Activated T-cell treated with anti-CD3 and anti-CD28 coated beads, Interleukin-2, amount 50 U/mL, for 1 hour (primary cell): ENCODE measurements at places on chromosomes 5 and 9.

DNA sequence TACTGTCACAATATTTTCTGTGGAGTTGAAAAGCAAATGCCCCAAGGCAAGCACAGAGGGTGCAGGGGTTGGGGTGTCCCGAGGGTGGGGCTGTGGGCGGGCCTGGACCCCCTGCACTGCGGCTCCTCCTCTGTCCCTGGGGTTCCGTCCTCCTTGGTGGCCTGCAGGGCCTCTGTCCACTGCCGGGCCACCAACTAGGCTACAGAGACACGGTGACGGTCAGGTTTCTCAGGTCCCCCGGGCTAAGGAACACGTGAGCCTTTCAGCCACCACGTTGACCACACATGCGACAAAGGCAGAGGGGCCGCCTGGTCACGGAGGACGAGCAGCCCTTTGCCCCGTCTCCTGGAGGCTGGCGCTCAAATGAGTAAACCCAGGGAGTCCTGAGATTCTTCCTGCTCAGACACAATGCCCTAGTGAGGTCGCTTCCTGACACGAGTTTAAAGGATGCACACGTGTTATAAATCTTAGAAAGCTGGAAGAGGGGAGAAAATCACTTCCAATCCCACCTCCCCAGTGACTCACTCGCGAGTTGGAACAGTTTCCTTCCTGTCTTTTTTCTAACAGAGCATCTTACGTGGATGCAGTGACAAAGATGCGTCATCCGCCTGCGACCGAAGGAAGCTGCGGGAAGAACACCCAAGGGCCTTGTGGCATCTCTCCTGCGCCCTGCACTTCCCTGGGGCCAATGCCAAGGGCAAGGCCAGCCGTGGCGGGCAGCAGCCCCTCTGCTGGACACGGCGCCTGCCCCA is 24.8 kb upstream of the OBP2B start:
- no peak for DNase-seq

GRCh38 chr5:172766287-172767108 is 4.5 kb downstream of the DUSP1 start:
- DNase-seq, result peak; percentile 55

- no peak for DNase-seq
Observed at GRCh38 chr5:8907168-8907868, 638.6 kb downstream of the SEMA5A start.

DNA sequence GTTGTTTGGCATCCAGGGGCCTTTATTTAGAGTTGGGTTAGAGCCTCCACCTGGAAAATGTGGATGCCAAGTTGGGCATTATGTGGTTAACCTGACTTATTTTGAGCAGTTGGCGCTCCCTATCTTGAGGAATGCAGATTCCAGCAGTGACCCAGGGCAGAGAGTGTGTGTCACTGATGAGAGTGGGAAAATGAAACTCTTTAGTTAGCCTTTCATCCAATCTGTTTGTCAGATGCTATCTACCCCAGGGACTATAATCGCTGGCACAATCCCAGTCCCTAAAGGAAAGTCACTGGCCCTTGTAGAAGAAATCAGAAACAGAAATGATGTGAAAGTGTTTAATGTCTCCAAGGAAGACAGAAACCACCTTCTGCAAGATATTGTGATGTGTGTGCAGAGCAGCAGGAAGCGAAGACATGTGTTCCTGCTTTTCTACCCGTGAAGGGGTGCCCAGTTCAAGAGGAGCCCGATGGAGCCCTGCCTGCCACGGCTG is 10.2 kb upstream of the STING1 start:
- no peak for DNase-seq

- no peak for DNase-seq
Observed at GRCh38 chr5:151202381-151203139, 21.3 kb downstream of the CCDC69 start.

- DNase-seq, result no peak
Observed at GRCh38 chr5:117837786-117838185, 1150.6 kb downstream of the DTWD2 start.

DNA sequence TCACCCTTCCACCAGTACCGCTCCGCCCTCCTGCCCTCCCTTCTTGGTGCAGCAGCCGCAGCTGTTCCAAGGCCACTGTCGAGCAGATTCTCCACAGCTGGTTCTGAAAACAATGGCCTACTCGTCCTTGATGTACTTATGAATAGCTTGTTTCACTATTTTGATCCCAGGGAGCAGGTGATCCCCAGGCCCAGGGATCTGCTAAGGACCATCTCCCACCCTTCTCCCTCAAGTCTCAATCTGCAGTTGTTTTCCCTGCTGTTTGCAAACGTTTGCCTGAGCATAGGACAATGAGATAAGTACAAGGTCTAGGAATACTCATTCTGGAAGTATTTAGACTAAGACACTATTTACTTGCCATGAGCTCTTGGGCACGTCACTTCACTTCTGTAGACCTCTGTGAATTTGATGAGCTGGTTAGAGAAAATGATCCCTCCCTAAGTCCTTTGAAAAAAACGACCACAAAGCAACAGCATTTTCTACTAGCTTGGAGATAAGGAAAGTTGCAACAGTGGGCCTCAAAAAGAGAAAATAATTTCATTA is 1.8 kb downstream of the LURAP1L start:
- DNase-seq, result no peak

DNA sequence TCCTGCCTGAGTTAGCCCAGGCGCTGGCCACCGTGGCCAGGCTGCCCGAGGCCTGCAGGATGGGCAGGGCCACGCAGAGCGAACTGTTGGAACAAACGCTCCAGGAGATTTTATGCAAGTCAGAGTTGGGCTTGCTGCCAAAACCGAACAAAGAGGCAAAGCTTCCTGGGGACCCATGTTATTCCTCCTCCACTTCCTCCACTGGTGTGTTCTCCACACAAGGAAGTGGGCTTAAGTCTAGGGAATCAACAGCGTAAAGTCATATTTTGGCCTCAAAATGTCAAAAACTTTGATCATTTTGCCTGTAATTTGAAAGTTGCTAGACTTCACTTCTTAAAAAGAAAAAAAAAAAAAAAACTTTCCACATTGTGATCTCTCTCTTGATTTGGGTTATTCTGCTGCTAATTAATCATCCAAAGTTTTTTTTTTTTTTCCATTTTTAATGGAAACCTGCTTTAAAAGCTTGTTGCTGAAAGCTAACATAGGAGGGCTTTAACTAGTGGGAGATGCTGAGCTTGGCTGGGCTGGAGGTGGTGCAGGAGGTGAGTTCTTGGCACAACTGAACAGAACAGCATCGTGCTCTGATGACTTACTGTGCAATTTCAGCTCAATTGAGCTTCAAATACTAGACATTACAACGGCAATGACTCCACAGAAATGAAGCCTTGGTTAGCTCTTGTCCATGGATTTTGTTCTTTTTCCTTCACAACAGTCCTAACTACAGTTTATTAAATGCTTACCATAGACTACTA is 73.0 kb downstream of the PTPDC1 start:
- DNase-seq, result no peak

DNA sequence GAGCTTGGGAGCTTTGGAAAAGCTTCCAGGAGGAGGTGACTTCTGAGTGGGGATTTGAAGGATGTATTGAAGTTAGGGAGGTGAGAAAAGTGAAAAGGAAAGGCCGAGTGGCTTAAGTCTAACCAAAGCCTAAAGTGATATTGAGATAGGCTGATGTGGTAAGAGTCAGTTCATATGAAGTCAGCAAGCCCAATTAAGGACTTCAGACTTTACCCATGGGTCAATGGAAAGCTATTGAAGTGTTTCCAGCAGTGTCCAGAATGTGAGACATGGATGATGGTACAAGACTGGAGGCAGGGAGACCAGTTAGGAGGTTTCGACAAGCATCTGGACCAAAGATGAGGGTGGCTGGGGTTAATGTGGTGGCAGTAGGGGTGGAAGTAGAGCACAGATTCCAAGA is 134.3 kb upstream of the WWC1 start:
- no peak for DNase-seq

DNA sequence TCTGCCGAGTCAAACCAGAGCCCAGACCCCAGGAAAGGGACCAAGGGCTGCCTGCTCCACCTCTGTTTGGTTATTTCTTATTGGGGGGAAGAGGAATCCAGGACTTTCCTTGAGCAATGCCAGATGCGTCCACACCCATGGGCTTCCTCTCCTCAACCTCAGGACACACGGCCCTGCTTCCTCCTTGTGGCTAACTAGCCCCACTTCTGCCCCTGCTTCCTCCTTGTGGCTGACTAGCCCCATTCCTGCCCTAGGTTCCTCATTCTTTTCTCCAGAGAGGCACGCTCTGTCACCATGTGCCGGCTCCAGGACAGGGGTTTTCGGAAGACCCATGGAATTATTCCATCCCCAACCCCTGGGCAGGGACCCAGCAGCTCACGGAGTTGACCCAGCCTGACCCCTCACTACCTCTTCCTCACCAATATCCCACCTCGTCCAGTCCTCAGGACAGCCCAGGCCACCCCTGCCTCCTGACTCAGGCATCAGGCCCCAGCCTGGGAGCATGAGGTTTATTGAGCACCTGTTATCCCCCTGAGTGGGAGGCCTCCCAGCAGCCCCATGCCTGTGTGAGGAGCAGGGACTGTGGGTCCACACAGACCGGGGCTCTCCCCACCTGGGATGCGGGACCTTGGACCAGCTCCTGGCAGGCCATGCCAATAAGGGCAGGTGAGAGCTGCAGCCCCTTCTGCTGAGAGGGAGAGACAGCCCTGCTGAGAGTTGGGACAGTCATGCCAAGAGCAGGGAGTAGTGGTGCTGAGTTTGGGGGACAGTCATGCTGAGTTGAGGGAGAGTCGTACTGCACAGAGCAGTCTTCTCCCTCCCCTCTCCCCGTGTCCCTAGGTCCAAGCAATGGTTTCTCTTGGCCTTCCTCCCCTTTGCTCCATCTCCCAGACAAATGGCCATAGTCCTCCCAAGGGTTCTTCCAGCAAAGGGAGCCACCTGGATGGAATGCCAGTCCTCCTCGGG is 11.8 kb upstream of the FCN1 start:
- no peak for DNase-seq

DNA sequence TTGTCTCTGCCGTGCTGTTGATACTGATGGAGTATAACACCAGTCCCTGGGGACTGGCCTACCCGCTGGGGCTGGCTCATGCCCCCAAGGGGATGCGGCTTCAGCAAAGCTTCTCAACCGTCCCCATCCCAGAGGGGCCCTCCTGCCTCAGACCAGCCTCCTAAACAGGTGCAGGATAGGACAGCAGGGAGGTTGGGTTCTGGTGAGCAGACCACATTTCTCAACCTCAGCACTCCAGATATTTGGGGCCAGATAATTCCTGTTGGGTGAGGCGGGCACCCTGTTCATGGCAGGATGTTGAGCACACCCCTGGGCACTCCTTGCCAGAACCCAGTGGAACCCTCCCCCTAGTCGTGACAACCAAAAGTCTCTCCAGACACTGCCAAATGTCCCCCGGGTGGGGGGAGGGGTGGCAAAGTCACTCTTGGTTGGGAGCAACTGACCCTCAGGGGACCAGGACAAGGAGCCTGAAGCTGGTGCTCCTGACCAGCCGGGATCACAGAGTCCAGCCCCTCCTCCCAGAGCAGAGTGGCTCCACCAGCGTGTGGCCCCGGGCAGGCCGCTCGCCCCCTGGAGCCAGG is 107.8 kb downstream of the ZNF354C start:
- DNase-seq, result no peak

DNA sequence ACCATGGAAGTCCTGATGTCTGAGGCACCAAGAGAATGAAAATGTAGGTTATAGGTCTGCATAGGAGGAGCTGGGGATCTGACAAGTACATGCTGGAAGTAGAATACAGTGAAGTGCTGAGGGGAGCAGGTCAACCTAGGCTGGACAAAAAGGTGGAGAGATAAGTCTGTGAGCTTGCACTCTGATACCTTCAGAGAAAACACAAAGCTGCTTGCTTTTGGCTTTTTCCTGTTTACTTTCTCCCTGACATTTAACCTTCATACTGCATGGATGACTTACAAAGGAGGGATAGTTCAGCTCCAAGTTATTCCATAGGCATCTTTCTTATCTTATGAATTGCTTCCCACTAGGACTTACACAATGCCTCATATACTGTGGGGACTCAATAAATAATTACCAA is 256.7 kb upstream of the NREP start:
- no peak for DNase-seq

- DNase-seq, result no peak
Observed at GRCh38 chr5:95824747-95825146, 2.2 kb upstream of the GLRX start.

DNA sequence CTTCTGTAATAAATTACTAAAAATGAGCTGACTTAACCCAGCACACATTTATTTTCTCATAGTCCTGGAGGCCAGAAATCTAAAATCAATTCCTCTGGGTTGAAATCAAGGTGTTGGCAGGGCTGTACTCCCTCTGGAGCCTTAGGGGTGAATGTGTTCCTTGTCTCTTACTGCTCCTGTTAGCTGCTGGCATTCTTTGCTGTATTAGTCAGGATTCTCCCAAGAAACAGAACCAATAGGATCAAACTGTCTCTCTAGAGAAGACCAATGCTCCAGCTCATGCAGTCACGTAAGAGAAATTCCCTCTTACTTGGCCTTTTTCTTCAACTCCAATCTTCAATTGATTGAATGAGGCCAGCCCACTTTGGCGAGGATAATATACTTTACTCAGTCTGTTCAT is 15.3 kb upstream of the CD180 start:
- DNase-seq, result no peak

DNA sequence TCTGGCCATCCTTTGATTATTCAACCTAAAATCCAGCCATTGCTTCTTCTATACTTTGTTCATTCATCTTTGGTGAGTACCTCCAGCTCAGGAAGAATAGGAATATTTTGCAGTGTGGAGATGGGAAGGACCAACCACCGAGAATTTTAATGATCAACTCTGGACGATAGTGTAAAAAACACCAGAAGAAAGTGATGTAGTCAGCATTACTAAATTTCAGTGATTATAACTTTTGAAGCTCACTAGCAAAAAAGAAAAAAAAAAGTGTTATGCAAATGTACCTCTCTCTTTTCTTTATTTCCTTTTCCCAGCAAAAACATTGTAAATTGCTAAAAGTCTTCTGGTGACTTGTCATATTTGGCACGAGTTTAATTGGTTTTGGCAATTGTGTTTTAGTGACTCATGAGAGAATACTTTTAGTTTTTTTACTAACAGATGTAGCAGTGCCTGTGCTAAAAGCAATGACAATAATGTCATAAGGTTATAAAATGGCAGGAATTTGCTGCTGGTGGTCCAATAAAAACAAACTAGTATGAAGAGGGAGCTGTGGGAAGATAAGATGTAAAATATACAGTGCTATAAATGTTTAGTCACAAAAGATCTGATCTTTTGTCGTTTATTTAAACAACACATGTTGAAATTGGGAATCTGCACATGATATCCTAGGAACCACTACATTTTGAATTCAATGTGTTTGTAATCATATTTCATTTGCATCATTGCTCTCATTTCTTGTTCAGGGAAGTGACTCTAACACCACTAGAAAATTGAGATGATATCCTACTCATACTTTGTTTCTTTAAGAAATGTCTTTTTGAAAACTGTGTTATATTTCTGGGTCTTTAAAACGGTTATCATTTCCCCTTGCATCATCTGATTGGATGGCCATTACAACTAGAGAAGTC is 81.3 kb upstream of the ERCC6L2 start:
- DNase-seq, result no peak

- no peak for DNase-seq
Observed at GRCh38 chr5:108102463-108102862, 279.4 kb downstream of the FBXL17 start.
